T-helper 17 cell (primary cell): ENCODE measurements at places on chromosomes 3 and 15. TPM values are rescaled to one million over a fixed set of nuclear protein-coding genes. Genes with fewer than 3 reads are reported as not detected.

Gene TRIM42
- not detected for total RNA-seq

Gene HCLS1
- total RNA-seq, result 277 TPM

Gene UROC1
- not detected for total RNA-seq

Gene DZIP1L
- total RNA-seq, result not detected

Gene PPP1R14D
- not detected for total RNA-seq

Gene DNASE1L3
- total RNA-seq, result not detected

Gene DNAH1
- total RNA-seq, result 58.5 TPM

Gene AHSG
- total RNA-seq, result not detected

Gene RTP3
- not detected for total RNA-seq

Gene CASR
- total RNA-seq, result 1.3 TPM

GRCh38 chr15:59400103-59400813 is 27.6 kb upstream of the MYO1E start:
- H3K4me1 ChIP-seq, result peaks cover 6% of the 10 kb centered on the region
- H3K27ac ChIP-seq, result no peak overlapping the region
- peaks cover 50% of the 10 kb centered on the region for H3K27me3 ChIP-seq
- no peaks in the 10 kb centered on the region for H3K36me3 ChIP-seq
- H3K4me3 ChIP-seq, result no peak overlapping the region
- no peak for DNase-seq

DNA sequence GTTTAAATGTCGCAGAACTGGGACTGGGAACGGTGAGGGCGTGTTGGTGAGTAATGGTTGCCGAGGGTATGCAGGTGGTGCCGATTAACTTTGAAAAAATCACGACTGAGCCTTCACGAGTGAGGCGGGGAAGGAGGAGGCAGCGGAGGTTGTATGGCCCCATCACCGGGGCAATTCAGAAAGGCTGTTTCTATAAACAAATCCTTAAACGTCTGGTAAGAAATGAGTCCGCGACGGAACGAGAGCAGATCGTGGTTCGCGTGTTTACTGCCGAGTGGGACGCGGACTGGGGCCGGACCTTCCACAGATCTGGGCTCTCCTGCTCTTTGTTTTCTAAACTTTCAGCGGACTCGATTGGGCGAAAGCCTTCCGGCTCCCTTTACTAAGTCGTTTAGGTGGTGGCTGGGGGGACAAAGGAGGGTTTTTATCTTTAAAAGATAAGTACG is 2.7 kb downstream of the IGF1R start:
- peaks cover 23% of the 10 kb centered on the region for H3K4me1 ChIP-seq
- peaks cover 39% of the 10 kb centered on the region for H3K27me3 ChIP-seq
- H3K36me3 ChIP-seq, result peaks cover 2% of the 10 kb centered on the region
- no peak for DNase-seq
- H3K27ac ChIP-seq, result peak overlapping the region; percentile 93

- H3K27ac ChIP-seq, result no peak overlapping the region
- peaks cover 3% of the 10 kb centered on the region for H3K4me1 ChIP-seq
- peaks cover 5% of the 10 kb centered on the region for H3K36me3 ChIP-seq
- no peak overlapping the region for H3K4me3 ChIP-seq
- H3K27me3 ChIP-seq, result no peaks in the 10 kb centered on the region
Observed at GRCh38 chr3:48756640-48757039, 39.6 kb upstream of the IP6K2 start.

DNA sequence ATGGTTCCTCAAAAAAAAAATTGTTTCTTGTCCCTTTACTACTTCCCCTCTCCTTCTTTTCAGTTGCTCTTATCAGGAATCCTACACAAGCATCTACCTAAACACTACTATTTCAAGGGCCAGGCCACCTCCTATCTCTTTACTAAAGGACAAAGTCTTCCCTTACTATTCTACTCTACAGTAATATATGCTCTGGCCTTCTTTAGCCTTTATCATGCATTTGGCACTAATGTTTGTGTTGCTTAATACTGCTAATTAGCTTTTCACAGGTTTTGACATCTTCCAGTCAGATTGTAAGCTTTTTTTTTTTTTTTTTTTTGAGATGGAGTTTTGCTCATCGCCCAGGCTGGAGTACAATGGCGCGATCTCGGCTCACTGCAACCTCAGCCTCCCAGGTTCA is 5.3 kb downstream of the CEP19 start:
- no peak overlapping the region for H3K4me3 ChIP-seq
- peaks cover 18% of the 10 kb centered on the region for H3K4me1 ChIP-seq
- no peaks in the 10 kb centered on the region for H3K27me3 ChIP-seq
- no peak overlapping the region for H3K27ac ChIP-seq

DNA sequence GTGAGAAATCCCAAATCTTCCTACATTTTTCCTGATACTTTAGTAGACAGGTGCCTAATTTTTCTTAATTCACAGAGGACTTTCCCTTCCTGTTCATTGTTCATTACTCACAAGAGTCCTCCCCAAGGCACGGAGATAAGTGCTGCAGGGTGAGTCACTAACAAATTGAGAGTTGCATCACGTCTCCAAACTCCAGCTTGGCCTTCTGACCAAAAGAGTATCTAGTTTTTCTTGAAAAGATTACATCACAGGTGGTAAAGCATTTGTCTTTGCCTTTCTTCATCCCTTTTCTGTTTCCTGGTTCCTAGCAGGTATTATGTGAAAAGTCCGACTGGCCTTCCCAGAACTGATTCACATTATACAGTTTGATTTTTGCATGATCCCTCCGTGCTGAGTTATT is 24.9 kb upstream of the RASGRP1 start:
- no peak for DNase-seq
- no peak overlapping the region for H3K4me3 ChIP-seq
- H3K4me1 ChIP-seq, result peaks cover 4% of the 10 kb centered on the region
- H3K27me3 ChIP-seq, result no peaks in the 10 kb centered on the region
- H3K36me3 ChIP-seq, result no peaks in the 10 kb centered on the region
- no peak overlapping the region for H3K27ac ChIP-seq

- no peak overlapping the region for H3K4me3 ChIP-seq
- no peak overlapping the region for H3K27ac ChIP-seq
Observed at GRCh38 chr3:23106666-23107065, 96.5 kb upstream of the UBE2E2 start.

GRCh38 chr3:72750405-72750965 is 97.8 kb downstream of the SHQ1 start:
- peak overlapping the region; percentile 21 for H3K27ac ChIP-seq
- H3K4me1 ChIP-seq, result peaks cover 2% of the 10 kb centered on the region
- H3K27me3 ChIP-seq, result no peaks in the 10 kb centered on the region
- no peak overlapping the region for H3K4me3 ChIP-seq
- H3K36me3 ChIP-seq, result peaks cover 3% of the 10 kb centered on the region
- no peak for DNase-seq

DNA sequence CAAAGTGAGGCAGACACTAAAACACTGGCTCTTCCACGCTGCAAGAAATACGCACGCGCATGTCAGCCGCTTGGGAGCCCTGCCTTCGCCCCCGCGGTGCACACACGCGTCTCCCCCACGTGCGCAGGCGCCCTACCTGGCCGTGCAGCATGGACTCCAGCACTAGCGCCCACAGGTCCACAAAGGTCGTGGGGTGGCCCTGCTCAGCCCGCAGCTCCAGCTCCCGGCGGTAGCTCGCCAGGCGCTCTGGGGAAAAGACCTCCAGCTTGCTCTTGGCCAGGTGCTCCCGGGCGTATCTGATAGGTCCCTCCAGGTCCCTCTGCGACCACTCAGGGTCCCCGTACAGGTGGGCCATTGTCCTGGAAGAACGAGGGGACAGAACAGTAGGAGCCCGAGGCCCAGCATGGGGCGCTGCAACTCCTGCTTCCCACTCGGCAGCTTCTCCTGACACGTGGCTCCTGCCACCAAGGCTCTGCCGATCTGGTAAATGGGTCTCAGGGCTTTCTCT is 14.9 kb downstream of the PLA2G4D start:
- H3K27ac ChIP-seq, result no peak overlapping the region
- peaks cover 9% of the 10 kb centered on the region for H3K4me1 ChIP-seq

DNA sequence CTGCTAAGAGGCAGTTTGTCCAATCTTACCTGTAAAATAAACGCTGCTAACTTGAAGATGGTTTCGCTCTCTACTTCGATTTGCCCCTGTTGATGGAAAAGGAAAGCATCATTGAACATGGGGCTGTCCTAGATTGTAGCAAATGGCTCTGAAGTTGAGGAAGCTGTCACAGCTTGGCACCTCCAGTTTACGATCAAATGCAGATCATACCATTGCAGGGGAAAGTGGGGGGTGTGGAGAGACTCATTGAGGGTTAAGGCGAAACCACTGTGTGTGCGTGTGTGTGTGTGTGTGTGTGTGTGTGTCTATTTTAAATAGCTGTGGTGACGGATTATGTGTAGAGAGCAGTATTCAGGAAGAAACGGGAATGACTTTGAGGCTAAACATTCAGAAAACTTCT is 127.6 kb upstream of the LMOD3 start:
- no peaks in the 10 kb centered on the region for H3K27me3 ChIP-seq
- peak overlapping the region; percentile 83 for H3K27ac ChIP-seq
- peak overlapping the region; percentile 75 for H3K4me3 ChIP-seq
- no peaks in the 10 kb centered on the region for H3K36me3 ChIP-seq
- peaks cover 12% of the 10 kb centered on the region for H3K4me1 ChIP-seq
- peak; percentile 6 for DNase-seq

DNA sequence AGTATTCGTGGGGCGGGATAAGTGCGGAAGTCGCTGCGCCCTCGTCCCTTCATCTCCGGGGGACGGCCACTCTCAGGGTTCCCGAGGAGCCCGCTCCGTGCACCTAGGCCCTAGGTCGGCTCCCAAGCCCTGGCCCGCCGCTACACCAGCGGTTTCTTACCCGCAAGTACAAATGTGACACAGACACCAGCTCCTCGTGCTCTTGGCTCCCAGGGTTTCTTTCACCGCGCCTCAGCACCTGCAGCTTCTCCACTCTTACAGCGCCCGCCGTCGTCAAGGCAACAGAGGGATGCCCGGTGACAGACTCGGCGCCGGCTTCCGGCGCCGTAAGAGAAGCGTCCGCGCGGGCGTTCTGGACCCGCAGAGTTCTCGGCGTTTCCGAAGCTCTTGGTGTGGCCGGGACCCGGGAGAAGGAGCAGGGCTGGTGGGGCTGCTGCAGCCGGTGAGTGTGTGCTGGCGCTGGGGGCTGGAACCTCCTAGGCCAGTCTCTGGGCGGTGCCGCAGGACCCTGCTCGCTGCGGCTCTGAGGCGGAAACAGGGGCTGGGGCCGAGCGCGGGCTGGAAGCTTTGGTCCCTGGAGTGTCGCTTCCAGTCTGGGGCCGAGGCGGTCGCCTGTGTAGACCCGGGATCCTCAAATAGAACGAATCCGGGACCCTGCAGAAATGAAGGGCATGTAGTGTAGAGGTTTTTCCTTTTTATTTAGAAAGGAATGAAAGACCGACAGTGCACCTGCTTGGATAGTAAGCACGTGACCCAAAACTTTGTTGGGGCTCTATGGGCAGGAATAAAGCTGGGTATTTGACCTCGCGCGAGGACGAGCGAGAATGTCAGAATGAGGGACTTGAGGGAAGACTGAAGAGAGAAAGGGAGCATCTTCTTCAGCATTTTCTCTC is 155.4 kb upstream of the GOLGA6L4 start:
- H3K4me3 ChIP-seq, result peak overlapping the region; percentile 87
- peaks cover 66% of the 10 kb centered on the region for H3K27me3 ChIP-seq
- peaks cover 11% of the 10 kb centered on the region for H3K4me1 ChIP-seq
- no peak overlapping the region for H3K27ac ChIP-seq

- H3K27me3 ChIP-seq, result no peaks in the 10 kb centered on the region
- peak overlapping the region; percentile 85 for H3K4me3 ChIP-seq
- DNase-seq, result peak; percentile 52
Observed at GRCh38 chr15:40941528-40942336, 11.5 kb upstream of the CHAC1 start.

DNA sequence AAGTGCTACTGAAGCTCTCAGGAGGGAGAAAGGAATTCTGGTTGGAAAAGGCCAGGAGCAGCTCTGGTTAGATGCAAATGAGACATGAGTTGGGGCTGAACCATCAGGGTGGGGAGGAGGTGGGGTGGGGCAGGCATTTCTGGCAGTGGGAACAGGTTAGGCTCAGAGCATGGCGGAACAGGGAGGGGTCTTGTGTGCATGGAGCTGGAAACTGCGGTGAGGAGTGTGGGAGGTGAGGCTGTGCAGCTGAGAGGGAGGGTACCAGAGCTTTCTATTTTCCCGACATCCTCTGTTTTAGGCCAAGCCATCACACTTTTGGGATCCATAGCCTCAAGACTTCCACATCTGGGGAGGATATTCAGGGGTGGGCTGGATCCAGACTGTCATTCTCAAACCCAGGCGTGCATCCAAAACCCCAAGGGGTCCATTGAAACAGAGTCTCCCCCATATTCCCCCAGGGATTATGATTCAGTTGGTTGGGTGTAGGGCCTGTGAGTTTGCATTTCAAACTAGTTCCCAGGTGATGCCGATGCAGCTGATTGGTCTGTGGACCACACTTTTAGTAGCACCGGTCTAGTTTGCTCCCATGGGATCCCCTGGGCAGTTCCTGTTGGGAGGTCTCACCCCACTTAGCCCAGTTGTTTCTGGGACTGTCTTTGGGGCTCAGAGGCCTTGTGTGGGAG is 100.9 kb upstream of the TLE3 start:
- H3K4me3 ChIP-seq, result no peak overlapping the region
- no peaks in the 10 kb centered on the region for H3K36me3 ChIP-seq
- no peak for DNase-seq
- peak overlapping the region; percentile 83 for H3K27ac ChIP-seq
- H3K27me3 ChIP-seq, result peaks cover 7% of the 10 kb centered on the region
- peaks cover 8% of the 10 kb centered on the region for H3K4me1 ChIP-seq

GRCh38 chr3:114597871-114598270 is 304.0 kb downstream of the TIGIT start:
- DNase-seq, result no peak
- no peaks in the 10 kb centered on the region for H3K27me3 ChIP-seq
- no peak overlapping the region for H3K27ac ChIP-seq
- no peaks in the 10 kb centered on the region for H3K36me3 ChIP-seq

GRCh38 chr15:81939604-81940440 is 106.0 kb downstream of the MEX3B start:
- no peak for DNase-seq
- H3K27me3 ChIP-seq, result peaks cover 23% of the 10 kb centered on the region
- no peak overlapping the region for H3K27ac ChIP-seq
- H3K36me3 ChIP-seq, result no peaks in the 10 kb centered on the region
- no peaks in the 10 kb centered on the region for H3K4me1 ChIP-seq

- peaks cover 3% of the 10 kb centered on the region for H3K36me3 ChIP-seq
- H3K27me3 ChIP-seq, result no peaks in the 10 kb centered on the region
- DNase-seq, result no peak
- no peak overlapping the region for H3K27ac ChIP-seq
- no peak overlapping the region for H3K4me3 ChIP-seq
Observed at GRCh38 chr3:31093606-31094005, 199.1 kb upstream of the GADL1 start.

DNA sequence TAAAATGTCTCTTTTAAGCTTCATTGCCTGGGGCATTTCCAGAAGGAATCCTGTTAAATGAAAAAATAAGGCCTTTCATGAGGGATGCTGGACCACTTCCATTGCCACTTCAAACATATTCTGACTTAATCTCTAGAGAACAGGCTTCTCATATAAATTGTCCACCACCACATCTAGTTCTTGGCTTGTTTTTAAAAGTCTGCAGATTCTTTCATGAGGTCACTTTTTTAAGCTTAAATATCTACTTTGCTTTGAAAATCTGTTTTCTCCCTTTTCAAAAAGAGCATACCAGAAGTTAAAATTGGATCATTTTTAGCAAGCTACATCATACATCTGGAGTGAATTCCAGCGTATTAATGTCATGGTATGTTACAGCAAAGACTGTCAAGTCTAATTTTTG is 131.6 kb downstream of the C3orf70 start:
- H3K36me3 ChIP-seq, result peaks cover 8% of the 10 kb centered on the region
- H3K4me3 ChIP-seq, result no peak overlapping the region
- H3K27me3 ChIP-seq, result no peaks in the 10 kb centered on the region

- H3K4me3 ChIP-seq, result peak overlapping the region; percentile 71
- H3K36me3 ChIP-seq, result peaks cover 11% of the 10 kb centered on the region
- H3K27me3 ChIP-seq, result no peaks in the 10 kb centered on the region
- DNase-seq, result no peak
- H3K27ac ChIP-seq, result peak overlapping the region; percentile 19
Observed at GRCh38 chr15:74007820-74008371, 13.4 kb downstream of the PML start.

- H3K36me3 ChIP-seq, result peaks cover 7% of the 10 kb centered on the region
- H3K4me3 ChIP-seq, result no peak overlapping the region
- DNase-seq, result no peak
- H3K4me1 ChIP-seq, result peaks cover 12% of the 10 kb centered on the region
Observed at GRCh38 chr3:37453393-37454389, 279.3 kb upstream of the LRRFIP2 start.
